Osteoblast (primary cell): ENCODE measurements at places on chromosomes 5 and 9.

- DNase-seq = no peak
Observed at GRCh38 chr5:111255169-111255568, 31.0 kb downstream of the CAMK4 start.

DNA sequence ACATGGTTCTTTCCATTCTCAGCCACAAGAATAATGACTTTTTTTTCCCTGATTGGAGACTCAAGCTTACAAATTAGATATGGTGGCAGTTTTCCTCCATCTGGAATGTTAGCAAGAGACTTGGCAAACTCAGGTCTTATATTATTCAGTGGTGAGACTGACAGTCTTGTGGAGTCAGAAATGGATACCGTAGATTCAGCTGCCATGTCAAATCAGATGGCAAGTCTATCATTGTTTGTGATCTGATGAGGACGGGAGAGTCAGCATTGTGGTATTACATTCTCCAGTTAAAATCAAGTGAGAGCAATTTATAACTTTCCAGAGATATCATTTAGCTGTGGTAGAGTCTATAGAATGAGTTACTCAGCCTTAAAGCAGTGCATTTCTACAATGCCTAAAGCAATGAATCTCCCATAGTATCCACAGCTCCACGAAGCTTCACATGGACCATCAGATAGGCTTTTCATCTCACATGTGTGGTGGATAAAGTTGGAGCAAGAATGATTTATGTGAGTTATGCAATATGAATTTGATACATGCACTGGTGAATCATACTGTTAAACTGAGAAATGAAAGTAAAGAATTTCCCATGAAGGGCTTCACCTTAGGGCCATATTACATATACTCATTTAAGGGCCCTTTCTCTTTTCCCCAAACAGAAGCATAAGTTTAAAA is 430.6 kb downstream of the ZNF608 start:
- DNase-seq = peak; percentile 63

DNA sequence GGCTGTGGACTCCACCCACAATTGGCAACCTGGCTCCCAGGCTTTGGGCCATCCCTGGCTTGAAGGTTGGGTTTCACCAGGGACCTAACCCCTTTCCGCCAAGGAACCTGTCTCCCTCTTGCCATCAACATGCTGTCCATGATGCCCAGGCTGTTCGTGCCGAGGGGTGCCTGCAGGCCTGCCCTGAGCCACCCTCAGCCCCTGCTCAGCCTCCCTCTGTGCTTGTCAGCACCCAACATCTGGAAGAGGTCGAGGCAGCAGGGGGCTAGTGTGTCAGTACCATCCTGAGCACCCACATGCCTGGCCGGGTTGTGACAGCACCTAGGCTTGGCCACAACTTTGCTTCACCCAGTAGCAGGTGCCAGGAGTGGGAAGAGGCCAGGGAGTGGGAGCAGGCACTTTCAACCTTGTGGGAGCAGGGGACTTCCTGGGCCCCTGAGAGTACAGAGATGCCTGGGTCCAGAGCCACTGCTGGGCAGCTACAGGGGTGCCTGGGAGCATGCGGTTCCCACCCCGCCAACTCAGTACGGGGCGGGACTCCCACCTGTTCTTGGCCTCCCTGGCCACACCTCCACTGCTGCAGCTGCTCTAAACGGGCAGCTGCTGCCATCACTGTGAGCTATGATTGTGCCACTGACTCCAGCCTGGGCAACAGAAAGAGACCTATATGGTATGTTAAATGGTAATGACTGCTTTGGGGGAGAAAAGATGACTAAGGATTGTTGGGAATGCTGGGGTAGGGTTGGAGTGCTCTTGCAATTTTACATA is 6.3 kb downstream of the PDCD1LG2 start:
- DNase-seq = no peak

DNA sequence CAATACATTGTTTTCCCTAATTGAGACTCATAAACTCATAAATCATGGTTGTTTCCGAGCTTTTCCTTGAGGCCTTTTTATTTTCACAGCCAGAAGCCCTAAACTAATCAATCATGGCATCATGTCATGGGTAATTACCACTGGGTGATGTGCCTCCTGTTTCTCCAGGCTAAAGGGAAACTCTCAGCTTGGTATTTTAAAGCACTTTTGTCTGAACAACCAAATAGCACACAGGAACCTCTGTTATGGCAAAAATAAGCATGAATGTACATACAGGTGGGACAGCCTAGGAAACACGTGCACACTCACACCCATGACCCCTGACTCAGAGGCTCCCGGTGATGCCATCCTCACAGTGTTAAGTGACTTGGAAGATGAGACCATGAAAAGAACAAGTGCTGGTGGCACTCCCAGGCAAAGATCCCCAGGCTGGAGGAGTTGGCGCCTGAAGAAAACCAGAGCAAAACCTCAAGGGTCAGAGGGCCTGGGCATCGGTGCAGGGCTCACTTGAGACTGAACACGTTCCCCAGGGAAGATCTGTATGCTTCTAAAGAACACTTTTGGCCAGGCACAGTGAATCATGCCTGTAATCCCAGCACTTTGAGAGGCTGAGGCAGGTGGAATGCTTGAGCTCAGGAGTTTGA is 154.3 kb downstream of the ROR2 start:
- DNase-seq = no peak

- no peak for DNase-seq
Observed at GRCh38 chr9:37508135-37508833, 22.5 kb downstream of the POLR1E start.

DNA sequence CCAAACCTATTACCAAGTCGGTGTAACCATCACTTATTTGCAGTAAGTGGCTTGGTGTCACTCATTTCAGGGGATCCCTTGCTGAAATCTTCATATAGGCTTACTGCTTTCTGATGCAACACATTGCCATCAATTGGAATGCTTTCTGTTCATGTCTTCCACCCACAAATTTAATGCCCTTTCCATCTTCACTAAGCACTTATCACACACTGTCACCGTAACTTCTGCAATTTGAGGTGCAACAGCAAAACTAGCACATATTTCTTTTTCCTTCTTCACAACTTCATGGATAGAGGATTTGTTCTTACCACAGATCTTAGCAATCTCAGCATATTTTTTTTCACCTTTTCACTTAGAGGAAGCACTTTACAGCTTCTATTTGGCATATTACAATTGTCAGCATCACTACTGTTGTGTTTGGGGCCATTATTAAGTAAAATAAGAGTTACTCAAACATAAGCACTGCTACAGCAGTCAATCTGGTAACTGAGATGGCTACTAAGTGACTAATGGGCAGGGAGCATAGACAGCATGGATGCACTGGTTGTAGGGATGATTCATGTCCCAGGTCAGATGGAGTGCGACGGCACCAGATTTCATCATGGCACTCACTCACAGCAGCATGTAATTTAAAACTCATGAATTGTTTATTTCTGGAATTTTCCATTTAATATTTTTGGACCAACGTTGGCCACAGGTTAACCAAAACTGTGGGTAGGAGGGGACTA is 70.1 kb downstream of the PIP5K1B start:
- no peak for DNase-seq

DNA sequence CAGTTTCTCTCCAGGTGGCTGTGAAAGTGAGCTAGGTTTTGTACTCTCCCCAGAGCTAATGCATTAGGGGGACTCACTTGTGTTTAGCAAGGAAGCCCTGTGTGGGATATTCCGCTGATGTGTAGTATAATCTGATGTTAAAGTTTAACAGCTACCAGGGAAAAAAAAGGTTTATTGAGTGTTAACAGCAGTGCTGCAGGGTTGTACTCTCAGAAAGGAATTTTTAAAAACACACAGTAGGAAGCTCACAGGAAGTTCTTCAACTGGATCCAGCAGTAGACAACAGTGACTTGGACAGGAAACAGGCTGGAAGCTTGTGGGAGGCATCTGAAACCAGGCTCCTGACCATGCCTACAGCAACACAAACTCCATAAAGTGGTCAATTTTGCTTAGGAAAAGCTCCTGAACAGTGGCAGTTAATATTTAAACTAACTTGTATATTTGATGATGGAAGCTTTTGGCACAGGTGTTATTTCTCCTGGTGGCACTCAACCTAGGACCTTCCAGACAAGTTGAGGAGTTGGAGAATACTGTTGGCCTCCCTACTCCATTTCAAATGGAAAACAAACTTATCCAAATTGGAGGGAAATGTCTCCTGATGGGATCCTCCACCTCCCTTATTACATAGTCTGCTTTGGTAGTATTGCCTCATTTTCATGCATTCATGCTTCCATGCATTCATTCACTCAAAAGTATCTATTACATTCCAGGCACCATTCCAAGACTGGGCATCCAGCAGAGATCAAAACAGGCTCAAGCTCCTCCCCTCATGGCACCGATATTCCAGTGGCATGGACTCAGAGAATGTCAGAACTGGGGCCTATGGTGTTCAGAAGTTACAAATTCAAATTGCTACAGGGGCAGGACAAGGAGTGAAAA is 54.7 kb downstream of the FOXD1 start:
- DNase-seq = no peak

- no peak for DNase-seq
Observed at GRCh38 chr5:168827636-168828035, 248.5 kb upstream of the PANK3 start.

DNA sequence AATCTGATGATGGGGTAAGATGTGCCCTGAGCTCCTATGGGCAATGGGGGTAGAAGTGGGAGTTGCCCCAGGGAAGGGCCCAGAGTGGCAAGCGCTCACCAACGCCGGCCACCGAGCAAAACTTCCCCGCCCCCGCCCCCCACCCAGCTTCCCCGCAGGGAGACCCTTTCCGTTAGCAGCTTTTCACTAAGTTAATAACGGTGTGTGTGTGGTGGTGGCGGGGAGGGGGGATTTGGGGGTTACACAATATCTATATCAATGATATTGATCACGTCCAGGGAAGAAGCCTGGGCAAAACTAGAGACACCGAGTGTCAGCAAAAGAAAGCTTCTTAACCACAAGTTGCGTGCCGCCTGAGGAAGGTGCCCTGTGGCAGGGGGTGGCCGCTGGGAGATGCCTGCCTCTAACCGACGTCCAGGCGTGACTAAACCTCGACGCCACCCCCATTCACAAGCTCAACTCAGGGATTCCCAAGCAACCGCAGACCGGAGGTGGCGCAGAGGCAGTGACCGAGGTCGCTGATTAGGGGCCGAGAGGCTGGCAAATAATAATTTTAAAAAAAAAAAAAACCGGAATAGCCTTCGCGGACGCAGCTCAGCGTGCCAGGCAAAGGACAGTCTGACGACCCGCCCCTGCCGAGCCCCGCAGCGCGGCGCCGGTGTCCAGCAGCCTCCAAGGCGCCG is 222.6 kb downstream of the MEF2C start:
- DNase-seq = peak; percentile 84

GRCh38 chr5:105101577-105101976 is 1539.0 kb upstream of the NUDT12 start:
- no peak for DNase-seq

GRCh38 chr9:81858657-81859430 is 69.4 kb upstream of the SPATA31D4 start:
- DNase-seq = no peak

- peak; percentile 83 for DNase-seq
Observed at GRCh38 chr9:34479431-34479866, 20.8 kb downstream of the DNAI1 start.

DNA sequence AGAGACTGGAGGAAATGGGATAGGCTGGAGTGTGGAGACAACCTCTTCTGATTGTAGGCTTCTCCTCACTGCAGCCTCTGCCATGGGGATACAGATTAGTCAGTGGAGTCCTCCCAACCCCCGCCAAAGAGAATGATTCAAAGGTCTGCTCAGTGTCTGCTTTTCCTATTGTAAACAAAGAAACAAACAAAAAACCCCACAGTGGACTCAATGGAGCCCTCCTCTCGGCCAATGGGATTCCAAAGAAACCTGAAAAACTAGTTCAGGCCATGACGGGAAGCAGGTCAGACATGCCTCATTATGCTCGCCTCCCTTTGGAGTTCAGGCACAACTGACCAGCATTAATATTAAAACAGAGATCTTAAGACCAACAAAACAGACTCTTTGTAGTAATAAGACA is 85.8 kb downstream of the SEC61B start:
- DNase-seq = no peak

DNA sequence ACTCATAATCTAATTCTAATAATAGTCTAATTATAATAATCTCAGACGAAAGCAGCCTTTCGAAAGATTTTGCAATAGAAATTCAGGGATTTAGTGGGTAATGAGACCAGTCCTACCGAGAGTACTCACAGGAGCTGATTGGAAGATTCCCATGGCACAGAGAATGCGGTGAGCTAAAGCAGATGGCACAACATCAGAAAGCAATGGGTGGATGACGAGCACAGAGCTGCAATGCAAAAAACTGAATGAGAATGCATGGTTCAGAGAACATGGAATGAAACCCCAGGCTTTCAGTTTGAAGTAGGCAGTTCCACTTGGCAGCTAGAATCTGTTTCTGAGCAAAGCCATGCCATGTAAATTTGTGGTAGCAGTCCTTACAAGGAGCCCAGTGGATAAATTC is 78.2 kb upstream of the SPINK5 start:
- no peak for DNase-seq

DNA sequence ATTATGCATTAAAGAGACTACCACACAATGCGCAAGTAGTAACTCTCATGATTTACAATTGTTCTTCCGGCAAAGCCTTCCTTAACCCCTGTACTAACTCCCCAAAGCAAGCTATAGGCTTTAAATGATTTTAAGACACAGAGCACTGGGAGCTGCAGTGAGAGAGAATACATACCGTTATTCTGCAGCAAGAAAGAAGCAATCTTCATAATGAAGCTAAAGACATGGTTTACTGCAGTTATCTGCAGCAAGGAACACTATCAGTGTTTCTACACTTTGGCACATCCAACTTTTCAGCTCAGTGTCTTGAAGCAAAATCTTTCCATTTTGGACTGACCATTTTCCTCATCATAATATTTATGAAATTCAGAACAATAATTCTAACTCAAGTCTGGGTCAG is 61.0 kb downstream of the ZFR start:
- no peak for DNase-seq
